ENCODE measurements at places on chromosomes 5 and 9.

- DNase-seq = no peak
Observed at GRCh38 chr5:142820447-142820846, 50.3 kb downstream of the ARHGAP26 start.

DNA sequence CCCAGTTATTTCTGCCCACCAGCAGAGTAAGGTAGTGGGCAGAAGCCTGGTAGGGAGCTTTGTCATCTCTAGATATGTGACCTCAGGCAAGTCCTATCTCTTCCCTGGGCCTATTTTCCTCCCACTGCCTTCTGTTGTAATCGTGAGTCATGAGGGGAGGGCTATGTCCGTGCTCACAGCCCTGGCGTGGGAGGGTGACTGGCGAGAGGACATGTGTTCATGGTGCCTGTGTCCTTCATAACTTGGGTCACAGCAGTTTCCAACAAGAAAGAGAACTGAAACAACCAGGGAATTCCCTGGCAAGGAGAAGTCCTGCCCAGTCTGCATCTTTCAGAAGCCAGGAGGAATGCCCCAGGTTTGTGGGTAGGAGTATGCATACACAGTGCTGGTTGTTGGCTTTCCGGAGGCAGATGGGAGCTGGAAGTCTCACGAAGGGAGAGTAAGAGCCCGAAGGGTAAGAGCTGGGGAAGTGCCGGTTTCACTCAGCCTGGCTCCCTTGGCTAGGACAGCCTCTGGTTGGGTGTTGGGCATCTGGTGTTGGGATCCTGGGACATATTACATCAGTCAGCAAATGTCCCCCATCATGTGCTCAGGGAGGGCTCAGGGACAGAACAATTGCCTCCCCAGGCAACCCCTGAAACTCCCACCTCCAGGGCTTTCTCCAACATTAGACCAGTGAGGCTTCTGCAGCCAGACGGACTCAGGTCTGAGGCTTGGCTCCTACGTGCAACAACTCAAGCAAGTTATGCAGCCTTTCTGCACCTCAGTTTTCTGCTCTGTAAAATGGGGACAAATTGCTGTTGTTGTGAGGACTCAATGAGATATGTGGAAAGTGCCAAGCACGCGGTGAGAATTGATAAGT lies 4.3 kb upstream of the TIFAB start:
- DNase-seq = no peak

DNA sequence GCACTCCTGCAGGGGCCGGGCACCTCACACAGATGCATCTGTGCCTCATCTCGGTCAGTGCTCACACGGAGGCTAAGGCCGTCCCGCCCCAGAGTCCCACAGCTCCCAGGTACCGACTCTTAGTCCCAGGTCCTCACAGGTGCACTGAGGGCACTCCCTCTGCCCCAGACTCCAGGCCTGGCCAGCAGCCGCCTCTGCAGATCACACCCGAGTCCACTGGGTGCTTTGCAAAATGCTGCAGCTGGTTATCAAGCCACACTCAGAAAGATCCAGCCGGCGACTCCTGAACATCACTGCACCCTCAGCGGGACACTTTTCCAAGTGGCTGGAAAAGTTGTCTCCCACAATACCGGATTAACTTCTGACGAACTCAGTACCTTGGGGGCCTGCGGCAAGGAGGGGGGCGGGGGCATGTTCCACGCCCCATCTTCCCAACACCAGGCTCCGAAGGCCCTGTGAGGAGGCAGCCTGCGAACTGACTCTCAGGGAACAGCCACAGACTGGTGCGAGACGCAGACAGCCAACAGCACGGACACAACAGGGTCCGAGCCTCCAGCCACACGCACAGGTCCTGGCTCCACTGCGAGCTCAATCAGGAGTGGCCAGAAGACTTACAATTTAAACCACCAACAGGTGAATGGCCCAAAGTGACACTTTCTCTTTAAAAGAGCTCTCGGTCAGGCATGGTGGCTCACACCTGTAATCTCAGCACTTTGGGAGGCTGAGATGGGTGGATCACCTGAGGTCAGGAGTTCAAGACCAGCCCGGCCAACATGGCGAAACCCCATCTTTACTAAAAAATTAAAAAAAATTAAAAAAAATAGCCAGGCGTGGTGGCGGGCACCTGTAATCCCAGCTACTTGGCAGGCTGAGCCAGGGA lies 4.0 kb downstream of the BRD3 start:
- no peak for DNase-seq

- no peak for DNase-seq
Observed at GRCh38 chr9:122213102-122213588, 15.6 kb downstream of the LHX6 start.

DNA sequence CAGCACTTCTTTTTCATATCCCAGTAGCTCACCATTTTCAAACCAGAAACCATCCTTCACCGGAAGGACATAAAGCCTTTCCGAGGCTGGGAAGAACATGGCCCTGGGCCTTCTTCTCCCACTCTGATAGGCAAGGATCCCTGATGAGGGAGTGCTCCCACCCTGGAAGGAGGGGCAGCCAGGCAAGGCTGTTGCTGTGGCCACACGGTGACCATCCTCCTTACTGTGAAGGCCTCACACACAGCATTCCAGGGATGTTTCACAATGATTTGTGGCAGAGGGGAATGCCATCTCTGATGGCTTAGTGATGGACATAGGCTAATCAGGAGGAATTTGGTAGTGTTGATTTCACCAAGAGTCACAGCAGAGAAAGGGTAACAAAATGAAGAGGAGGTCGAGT lies 130.7 kb downstream of the ADAMTS12 start:
- DNase-seq = no peak

DNA sequence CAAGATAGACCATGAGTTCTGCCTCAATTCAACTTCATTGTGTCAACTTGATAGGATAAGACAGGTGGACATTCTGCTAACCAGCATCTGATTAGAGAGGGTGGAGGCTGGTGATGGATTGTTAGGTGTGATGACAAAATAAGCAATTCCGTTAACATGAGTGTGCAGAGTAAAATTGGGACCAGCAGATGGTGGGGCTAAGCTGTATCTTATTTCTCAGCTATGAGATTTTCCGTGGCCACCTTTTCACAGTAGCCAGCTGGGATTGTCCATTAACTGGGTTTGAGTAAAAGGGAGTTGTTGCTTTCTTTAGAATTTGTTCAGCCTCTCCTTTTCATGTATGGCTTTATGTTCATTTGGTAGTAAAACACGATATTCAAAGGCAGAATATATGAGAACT lies 28.8 kb upstream of the TAL2 start:
- no peak for DNase-seq

DNA sequence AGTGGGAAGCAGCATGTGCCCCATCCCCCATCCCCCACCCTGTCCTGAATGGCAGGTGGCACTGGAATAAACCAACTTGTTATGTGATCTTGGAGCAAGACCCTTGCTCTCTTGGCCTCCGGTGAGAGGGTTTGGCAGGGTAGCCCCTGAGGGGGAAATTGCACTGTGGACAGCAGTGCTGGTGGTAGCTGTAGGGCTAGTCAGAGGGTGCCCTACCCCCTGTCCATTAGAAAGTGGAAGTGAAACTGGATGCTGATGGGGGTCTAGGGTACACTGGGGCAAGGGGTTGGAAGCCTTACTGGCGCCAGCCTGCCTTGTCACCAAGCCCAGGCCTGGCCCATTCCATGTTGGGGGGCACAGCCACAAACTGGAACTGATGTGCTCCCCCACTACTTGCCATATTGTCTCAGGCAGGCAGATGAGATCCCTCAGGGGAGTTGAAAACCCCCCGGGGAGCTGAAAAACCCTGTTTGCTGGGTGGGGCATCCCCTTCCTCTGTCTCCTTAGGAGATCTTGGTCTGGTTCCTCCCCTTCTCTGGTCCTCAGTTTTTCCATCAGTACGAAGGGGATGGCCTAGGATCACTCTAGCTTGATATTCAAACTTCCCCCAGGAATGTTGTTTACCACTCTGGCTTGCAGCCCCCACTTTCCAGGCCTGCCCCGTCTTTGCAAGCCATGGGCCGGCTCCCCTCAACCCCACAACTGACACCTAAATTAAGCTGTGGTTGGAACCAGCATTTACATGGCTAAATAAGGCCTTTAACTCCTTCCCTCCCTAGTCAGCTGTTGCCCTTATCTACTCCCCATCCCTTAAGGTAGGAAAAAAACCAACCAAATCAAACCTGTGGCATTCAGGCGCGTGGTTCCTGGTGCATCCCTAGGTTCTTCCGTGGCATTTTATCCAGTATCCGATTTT lies 14.4 kb upstream of the SYNPO start:
- DNase-seq = no peak

DNA sequence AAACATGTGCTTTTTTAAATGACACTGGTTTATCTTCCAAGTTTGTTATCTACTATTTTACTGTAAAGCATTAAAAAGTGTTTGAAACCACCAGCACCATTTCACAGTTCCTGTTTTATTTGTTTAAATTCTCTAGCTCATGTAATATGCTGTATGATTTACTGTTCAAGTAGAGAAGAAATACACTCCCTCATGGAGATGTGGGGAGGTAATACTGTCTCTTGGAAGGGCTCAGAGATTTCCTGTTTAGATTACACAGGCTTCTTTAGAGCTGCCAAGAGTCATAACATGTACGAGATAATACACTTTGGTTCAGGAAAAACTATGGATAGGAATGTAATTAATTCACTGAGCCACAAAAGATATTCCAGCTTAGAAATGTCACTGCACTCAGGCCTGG lies 135.0 kb upstream of the CCDC152 start:
- no peak for DNase-seq

DNA sequence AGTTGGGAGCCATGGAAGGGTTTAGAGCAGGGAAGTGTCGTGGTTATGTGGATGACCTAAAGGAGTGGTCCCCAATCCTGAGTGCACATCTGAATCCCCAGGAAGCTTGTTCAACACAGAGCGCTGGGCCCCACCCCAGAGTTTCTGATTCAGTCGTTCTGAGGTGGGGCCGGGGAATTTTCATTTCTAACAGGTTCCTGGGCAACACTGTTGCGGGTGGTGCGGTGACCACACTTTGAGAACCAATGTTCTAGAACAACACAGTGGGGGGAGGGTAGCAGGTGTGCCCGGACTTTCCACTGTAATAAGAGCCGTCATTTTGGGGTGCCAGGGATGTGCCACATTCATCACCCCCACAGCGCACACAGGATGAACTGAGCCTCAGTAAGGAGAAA lies 39.3 kb downstream of the DUSP1 start:
- DNase-seq = no peak

- no peak for DNase-seq
Observed at GRCh38 chr9:106228861-106229260, 534.5 kb downstream of the TMEM38B start.

GRCh38 chr5:3278643-3279042 lies 317.0 kb upstream of the IRX1 start:
- DNase-seq = no peak

GRCh38 chr5:180990882-180991242 lies 2.2 kb downstream of the BTNL3 start:
- DNase-seq = no peak

- DNase-seq = no peak
Observed at GRCh38 chr5:6750951-6751685, 37.9 kb downstream of the TENT4A start.

GRCh38 chr5:10297646-10298204 lies 10.0 kb downstream of the CMBL start:
- no peak for DNase-seq

DNA sequence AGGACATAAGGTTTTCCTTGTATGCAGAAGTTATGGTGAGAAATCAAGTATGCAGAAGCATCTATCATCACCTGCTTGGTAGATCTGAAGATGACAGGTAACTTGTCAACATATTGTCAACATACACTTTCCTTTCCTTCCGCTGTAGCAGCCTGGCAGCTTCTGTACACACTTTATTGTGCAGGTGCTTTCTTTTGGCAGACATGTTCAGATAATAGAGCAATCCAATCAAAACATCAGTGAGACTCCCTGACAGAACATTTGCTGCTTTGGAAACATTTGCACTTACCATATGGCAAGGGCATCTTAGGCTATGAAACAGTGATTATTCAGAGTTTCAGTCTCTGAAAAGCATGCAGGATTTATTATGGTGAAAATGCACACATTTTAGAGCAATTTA lies 161.1 kb upstream of the CDH12 start:
- no peak for DNase-seq

- no peak for DNase-seq
Observed at GRCh38 chr5:32933692-32934091, 222.6 kb downstream of the NPR3 start.

DNA sequence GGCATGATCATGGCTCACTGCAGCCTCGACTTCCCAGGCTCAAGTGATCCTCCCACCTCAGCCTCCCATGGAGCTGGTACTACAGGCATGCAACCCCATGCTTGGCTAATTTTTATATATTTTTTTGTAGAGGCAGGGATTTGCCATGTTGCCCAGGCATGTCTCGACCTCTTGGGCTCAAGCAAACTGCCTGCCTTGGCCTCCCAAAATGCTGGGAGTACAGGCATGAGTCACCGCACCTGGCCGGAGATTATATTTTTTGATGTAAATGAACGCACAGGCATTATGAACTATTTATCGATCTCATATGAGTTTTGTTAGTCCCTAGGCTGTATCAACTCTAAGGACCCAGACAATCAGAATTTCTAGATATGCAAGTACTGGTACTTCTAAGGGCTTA lies 25.5 kb upstream of the CEP120 start:
- DNase-seq = no peak

- no peak for DNase-seq
Observed at GRCh38 chr5:171573451-171574225, 154.2 kb downstream of the FGF18 start.

- DNase-seq = no peak
Observed at GRCh38 chr9:5783982-5784381, 48.9 kb downstream of the ERMP1 start.

- no peak for DNase-seq
Observed at GRCh38 chr5:116418016-116418415, 156.6 kb downstream of the SEMA6A start.

GRCh38 chr5:11491404-11492075 lies 412.7 kb downstream of the CTNND2 start:
- no peak for DNase-seq

DNA sequence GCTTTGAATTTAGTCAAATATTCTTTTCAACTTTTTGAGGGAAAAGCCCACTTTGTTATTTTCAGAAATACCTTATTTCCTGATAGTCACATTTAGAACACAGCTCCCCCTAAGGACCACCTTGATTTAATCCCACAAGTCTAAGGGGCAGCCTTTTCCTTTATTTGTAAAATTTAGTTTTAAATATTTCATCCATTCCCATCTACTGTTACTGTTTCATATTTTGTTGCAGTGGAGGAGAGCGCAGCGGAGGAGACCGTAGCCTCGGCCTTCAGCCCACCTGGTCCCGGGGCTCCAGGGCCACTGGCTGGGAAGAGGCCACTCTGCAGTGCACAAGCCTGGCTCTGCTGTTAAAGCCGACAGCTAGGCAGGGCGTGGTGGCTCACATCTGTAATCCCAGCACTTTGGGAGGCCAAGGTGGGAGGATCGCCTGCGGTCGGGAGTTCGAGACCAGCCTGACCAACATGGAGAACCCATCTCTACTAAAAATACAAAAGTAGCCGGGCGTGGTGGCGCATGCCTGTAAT lies 19.6 kb downstream of the LPCAT1 start:
- no peak for DNase-seq

DNA sequence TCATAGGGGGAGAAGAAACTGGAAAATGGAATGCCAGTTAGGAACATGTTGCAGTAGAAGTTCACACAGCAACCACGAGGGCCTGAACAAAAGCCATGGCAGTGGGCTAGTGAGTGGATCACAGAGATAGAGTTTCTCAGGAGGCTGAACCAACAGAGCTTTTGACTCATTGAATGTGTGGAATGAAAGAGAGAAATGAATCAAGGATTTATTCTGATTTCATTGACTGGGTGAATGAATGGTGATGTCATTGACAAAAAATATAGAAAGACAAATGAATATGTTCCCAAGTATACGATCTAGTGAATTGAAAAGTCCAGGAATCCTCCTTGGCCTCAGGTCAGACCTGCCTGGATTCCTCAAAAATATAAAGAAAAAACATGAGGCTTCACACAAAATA lies 99.2 kb downstream of the ZNF462 start:
- DNase-seq = no peak

GRCh38 chr5:149528281-149529060 lies 22.8 kb downstream of the CSNK1A1 start:
- no peak for DNase-seq

All from COLO829 (cell line).